ENCODE measurements at places on chromosomes 13 and 19.

- no peak for DNase-seq
These were observed 30.4 kb downstream of the ARHGEF7 start for GRCh38 chr13:111145506-111145905.

- no peak for DNase-seq
These were observed 113.9 kb downstream of the CRYL1 start for GRCh38 chr13:20411638-20412342.

- no peak for DNase-seq
These were observed 29.0 kb upstream of the WASF3 start for GRCh38 chr13:26528527-26528926.

DNA sequence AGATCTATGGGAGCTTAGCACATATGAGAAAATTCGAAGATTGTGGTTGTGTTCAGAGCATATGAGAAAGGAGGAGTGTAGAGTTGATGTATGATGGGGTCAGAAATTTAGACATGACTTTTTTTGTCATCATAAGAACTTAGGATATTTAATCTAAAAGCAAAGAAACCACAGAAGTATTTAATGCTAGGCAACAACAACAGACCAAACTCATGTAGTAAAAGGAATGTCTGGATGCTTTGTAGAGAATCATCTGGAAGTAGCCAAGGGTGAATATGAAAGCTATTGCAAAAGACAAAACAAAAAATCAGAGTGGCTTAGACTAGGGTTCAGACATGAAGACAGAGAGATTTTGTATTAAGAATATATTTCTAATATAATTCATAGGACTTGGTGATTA, 190.3 kb downstream of the SLITRK1 start:
- DNase-seq: no peak

DNA sequence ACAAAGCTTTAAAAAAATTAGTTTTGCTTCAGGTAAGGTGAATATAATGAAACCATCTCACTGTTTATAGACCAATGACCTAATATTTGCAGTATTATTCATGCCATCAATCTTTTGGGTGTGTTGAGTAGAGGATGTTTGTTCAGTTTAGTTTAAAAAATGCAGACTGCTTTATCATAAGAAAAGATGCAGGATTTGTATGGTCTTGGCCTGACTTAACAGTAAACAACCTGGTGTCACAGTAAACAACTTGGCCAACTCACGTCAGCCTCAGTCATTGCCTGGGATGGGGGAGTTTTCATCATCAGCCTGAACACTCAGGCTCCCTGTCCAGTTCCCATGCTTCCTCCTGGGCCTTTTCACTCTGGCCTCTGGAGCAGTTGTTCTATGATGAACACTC, 55.1 kb downstream of the LMO7 start:
- DNase-seq: no peak

DNA sequence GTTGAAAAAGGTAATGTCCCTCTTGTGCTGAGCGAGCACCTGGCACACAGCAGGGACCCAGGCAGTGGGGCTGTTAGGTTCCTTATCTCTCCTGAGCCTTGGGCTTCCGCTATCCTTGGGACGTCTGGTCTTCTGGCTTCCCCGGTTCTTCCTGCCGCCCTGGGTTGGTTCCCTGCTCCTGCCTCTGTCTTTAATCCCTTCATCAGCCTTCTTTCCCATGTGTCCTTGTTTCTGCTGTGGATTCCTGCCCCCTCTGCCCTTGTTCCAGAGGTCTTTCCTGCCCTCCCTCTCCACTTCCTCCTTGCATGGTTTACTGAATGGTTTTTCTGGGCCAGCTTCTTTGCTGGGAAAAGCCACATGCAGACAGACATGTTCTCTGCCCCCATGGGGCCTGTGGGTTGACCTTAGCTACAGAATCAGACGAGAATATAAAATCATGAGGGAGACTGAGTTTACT, 2.6 kb downstream of the EPN1 start:
- DNase-seq: no peak

DNA sequence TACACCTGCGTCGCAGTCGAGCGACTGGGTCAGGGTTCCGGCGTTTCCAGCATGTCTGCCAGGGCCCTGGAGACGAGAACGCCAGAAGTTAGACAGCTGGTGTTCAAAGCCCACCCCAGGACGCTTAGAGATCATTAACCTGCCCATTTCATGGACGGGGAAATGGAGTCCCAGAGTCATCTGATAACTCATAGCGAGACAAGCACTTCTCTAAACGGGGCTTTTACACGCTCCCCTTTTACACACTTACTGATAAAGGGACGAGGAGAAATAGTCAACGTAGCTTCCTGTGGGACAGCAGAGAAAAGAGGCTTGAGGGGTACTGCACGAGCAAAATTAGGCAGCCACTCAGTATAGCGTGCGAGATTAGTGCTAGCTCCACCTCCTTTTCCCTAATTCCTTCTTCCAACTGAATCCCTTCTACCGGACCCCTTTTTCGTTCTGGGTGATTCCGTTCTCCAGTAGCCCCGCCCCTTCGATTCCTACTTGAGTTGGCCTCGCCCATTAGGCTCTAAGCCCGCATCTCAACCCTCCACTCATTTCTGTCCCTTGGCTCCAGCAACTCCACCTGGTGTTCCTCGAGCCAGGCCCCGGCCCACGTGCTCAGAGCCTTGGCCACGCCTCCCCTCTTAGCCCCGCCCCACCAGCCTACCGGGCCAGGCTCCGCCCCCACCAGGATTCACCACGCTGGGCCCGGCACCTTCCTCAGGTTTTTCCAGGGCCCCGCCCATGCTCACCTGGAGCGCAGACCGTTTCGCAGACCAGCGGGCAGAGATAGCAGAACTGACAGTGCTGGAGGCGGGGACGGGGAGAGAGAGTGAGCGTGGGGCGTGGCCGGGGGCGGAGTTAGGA, 3.7 kb downstream of the HRC start:
- no peak for DNase-seq

DNA sequence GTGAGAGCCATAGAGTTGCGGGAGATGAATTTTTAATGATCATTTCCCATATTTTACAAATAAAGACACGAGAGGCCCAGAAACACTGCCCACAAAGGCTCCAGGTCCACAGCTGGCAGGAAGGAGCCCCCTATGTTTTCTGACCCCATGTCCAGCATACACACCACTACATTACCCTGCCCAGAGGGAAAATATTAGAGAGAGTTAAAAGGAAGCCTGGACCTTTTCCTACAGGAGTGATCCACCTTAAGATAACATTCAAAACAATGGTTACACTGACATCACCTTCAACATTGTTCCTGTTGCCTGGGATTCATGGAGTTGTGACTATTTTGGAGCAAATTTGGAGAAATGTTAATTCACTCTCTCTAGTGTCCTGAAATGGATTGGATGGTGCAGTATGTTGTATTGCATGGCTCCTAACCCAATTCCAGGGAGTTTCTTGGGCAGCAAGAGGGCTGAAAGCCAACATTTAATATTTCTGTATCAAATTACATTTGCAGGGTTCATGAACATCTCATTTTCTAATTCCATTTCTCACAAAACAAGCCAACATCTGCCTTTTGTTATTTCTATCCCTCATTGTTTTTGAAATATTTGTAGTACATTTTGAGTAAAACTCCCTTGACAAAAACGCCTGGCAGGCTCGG, 172.5 kb downstream of the DLEU7 start:
- DNase-seq: no peak

DNA sequence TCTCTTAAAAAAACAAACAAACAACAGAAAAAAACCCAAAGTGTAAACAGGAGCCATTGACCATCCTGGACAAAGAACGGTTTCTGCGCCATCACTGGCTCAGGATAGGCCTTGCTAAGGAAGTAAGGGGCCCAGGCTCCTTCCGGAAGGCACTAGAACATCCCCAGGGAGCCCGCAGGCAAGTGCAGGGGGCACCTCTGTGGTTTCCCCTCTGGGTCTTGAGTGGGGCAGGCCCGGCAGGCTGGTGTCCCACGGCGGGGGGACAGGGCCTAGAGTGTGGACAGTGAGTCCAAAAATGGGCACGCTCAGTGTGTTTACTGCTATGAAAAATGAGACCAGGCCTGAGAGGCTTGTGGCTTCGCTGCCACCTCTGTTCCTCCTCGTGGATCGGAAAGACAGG, 14.8 kb upstream of the RANBP3 start:
- DNase-seq: no peak

- DNase-seq: no peak
These were observed 14.1 kb downstream of the CEBPG start for GRCh38 chr19:33387351-33388230.

GRCh38 chr19:17334414-17335409, at the start of gene ANO8:
Gene ANO8 (minus strand): TSS chr19:17334855. CDS start chr19:17334670, 185 bp downstream.
- DNase-seq: peak; percentile 96

- no peak for DNase-seq
These were observed 128.6 kb downstream of the USP12 start for GRCh38 chr13:27043013-27043412.

DNA sequence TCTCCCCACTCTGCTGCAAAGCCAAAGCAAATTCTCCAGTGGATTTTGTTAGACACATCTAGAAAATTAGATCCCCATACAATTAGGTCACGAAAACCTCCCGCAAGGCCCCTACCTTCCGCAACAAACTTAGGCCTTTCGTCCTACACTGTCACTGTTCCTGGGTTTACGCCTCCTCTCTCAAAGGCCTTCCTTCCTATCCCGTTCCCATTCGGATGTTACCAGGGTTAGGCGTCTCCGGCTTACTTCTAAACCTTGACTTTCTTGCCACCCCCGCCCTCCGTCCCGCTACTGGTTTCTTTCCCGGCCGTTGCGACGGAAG, 754 bp downstream of the RNF6 start:
- no peak for DNase-seq

GRCh38 chr19:14015524-14016035, 9.5 kb upstream of the RFX1 start:
- no peak for DNase-seq

DNA sequence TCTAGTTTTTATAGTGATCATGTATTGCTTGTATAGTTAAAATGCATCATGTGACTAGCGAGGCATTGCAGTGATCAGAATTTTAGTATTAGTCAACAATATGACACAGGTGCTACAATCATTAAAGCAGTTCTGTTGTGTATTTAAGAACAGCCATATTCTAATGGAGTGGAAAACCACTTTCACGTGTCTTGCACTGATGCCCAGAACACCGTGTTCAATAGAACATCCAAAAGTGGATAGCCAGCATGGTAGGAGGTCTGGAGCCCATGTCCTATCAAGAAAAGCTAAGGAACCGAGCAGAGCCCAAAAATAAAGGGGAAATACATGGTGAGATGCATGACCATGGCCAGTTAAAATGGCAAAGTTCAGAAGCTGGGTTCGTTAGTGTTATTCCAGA, 55.1 kb downstream of the FGF14 start:
- DNase-seq: no peak

GRCh38 chr19:16527971-16528521, 14.2 kb downstream of the CHERP start:
- DNase-seq: peak; percentile 30

GRCh38 chr19:7000333-7000732, 20.9 kb downstream of the MBD3L2B start:
- no peak for DNase-seq

DNA sequence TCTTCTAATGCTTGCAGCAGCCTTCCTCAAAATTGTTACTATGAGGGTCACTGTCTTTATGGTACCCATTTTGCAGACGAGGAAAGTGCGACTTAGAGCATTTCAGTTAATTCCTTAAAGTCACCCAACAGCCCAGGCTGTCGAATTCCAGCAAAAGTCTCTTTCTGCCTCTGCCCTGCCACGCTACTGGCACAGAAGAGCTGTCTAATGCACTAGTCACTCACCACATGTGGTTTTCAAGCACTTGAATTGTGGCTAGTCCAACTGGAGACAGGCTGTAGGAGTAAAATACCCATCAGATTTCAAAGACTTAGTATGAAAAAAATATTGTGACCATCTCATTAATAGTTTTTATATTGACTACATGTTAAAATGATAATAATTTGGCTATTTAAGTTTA, 1.7 kb downstream of the FPR1 start:
- DNase-seq: no peak

GRCh38 chr13:19766591-19766990, 16.2 kb downstream of the PSPC1 start:
- DNase-seq: no peak

DNA sequence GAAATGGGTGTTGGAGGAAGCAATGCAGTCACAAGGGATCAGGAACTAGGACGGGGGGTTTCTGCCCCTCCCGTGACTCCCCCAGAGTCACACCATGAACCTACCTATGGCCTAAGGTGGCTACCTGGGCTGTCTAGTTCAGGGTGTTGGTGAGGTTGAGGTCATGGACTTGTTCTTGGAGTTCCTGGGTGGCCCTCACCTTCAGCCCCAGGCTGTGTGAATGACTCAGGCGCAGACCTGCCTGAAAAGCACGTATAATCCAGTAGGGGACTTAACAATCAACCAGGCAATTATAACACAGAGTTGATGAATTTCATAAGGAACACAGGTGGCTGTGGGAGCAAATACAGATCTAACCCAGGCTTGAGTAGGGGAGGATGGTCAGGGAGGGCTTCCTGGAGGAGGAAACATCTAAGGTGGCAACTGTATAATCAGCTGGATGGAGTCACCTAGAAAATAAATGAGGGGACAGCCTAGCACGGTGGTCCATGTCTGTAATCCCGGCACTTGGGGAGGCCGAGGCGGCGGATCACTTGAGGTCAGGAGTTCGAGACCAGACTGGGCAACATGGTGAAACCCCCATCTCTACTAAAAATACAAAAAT, 25.6 kb upstream of the ADGRE1 start:
- no peak for DNase-seq

GRCh38 chr19:33437393-33437820, 63.9 kb downstream of the CEBPG start:
- no peak for DNase-seq

- no peak for DNase-seq
These were observed 73.7 kb downstream of the UQCRFS1 start for GRCh38 chr19:29139227-29139626.

DNA sequence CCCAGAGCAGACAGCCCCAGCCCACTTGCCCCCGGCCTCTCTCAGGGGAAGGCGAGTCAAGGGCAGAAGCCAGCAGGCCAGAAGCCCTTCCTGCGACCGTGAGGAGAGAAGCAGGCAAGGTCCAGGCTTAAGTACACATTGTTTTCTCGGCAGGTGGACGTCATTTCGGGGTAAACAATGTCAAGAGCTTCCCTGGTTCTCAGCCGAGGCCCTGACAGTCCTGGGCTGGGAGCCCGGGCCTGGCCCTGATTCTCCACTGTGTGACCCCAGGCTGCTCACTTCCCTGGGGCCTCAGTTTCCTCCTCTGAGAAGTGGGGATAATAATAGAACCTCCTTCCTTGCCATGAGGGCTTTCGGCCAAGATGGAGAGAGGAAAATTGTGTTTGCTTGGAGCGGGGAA, 19.4 kb downstream of the PLVAP start:
- DNase-seq: no peak
